HFF-Myc (cell line): ENCODE measurements at places on chromosomes 4 and X.

GRCh38 chr4:158496030-158496741 is 25.5 kb upstream of the RXFP1 start:
- no peak for DNase-seq

DNA sequence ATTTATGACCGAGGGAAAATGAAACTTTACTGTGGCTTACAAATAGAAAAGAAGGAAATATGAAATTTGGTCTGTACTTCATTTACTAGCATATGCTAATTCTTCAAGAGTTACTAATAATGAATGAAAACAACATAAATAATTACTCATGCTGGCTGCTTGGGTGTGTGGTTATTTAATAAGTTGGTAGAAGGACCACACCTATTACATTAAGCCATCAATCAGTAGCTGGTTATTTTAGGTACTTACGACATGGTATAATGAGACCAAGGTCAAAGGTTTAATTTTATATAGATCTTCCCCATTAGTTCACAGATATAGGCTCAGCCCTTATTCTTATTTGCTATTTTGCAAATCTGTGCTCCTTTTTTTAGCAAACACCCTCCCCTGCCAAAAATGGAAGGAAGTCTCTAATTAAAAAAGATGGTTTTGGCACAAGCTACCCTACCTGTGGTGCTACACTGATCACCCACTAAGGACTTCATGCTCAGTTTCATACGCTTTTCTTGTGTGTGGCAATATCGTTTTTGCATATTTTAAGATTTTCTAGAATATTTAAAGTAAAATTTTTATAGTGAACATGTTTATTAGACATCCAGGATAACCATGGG is 14.1 kb downstream of the TMPRSS11D start:
- no peak for DNase-seq

DNA sequence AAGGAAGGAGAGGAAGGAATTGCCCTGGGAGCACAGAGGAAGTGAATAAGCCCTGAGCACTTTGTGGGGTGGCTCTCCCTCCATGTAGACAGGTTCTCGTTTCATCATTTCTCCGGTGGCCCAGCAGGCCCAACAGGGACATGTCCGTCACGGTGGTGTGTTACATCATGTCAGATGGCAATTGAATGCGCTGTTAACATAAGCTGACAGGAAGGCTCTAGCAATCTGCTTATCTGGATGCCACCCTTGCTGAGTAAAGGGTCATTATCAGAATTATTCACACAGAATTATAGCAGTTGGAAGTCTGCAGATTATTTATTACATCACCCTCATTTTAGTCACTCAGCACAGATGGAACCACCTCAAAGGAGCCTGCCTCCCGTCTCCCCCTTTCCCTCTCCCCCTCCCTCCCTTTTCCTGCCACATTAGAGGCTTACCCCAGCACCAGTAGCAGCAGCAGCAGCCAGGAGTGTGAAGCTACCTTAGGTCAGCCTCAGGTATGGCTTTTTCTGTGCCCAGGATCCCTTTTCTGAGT is 124.3 kb upstream of the TRIM2 start:
- DNase-seq, result no peak

DNA sequence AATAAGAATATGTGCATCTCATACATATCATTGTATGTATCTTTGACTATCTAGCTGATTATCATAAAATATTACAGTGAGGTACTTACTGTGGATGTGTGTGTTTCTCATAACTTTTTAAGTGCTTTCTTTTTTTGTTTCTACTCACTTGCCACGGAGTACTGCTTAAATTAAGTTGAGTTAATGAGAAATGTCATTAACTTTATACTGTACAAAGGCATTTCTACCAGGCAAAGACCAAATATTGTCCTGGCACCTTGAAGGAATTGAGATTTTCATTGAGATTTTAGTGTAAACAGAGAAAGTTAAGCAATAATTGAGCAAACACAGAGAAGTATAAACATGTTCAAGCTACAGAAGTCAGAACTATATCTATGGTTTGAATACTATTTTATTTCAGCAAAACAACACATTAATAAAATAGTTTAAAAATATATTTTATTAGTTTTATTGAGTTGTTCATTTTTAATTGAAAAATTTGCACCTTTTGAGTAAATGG is 1750.0 kb downstream of the PCDH7 start:
- no peak for DNase-seq

- peak; percentile 10 for DNase-seq
Measured at GRCh38 chrX:28997706-28998463, 410.6 kb downstream of the IL1RAPL1 start.

- no peak for DNase-seq
Measured at GRCh38 chrX:152884171-152884570, 13.7 kb upstream of the ZNF185 start.

DNA sequence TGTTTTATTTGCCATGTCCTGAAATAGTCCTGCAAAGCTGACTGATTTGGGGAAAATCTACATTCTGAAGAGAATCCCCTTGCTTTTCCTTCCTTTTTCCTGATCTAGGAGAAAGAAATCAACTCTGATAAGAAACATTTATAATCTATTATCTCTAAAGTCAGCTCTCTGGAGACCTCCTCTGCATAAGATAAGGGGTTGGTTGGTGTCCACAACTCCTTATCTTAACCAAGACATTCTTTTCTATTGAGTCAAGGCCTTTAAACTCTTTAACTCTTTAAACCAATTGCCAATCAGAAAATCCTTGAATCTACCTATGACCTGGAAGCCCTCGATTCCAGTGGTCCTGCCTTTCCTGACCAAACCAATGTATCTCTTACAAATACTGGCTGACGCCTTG is 373.6 kb upstream of the RASGEF1B start:
- DNase-seq, result no peak

GRCh38 chr4:57661517-57662090 is 551.4 kb upstream of the IGFBP7 start:
- DNase-seq, result no peak
